ENCODE measurements at places on chromosomes 3 and 15. TPM values are rescaled to one million over a fixed set of nuclear protein-coding genes. Genes with fewer than 3 reads are reported as not detected.

DNA sequence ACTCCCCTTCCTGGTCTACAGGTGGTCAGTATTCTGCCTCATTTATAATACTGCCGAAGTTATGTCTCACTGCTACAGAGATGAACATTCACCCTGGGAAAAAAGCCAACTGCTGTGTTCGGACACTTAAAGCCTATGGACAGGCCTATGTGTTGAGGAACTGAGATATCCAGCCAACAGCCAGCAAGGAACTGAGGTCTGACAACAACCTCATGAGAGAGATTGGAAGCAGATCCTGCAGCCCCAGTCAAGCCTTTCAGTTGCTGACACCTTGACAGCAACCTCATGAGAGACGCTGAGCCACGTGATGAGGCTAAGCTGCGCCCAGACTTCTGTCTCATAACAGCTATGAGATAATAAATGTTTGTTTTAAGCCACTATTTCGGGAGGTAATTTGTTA lies 18.2 kb upstream of the FHIT start:
- no peak for DNase-seq

GRCh38 chr3:28624084-28624483 lies 275.5 kb upstream of the AZI2 start:
- DNase-seq: no peak

DNA sequence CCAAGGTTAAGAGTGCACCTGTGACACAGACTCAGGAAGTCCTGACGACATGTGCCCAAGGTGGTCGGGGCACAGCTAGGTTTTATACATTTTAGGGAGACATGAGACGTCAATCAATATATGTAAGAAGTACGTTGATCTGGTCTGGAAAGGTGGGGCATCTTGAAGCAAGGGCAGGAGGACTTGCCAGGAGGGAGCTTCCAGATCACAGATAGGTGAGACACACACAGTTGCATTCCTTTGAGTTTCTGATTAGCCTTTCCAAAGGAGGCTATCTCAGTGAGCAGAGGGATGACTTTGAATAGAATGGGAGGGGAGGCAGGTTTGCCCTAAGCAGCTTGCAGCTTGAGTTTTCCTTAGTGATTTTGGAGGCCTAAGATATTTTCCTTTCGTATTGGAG lies 257.4 kb downstream of the CGGBP1 start:
- DNase-seq: no peak

- DNase-seq: no peak
These were observed 59.7 kb upstream of the SLCO3A1 start for GRCh38 chr15:91793771-91794170.

DNA sequence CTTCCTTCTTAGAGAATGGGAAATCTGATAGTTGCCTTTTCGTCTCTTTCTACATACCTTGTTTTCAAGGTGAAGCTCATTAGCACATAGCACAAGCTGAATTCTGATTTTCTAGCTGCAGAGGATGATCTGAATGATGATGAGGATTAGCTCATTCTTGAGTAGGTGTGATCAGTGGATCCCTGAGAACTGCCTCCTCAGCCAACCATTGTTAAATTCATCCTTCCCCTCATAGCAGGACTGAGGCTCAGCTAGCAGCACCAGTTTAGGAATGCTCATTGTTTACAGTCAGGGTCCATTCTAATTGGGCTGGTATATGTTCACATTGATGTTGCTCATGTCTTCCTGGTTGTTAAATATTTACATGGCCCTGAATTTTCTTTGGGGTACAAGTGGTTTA lies 299.9 kb upstream of the MME start:
- no peak for DNase-seq

The CTXN2 gene
- not detected for total RNA-seq

The GOLGA6L10 gene
- total RNA-seq: 2.0 TPM

Data from urinary bladder (tissue), 4 donors.